ENCODE measurements at places on chromosomes 4 and X.

DNA sequence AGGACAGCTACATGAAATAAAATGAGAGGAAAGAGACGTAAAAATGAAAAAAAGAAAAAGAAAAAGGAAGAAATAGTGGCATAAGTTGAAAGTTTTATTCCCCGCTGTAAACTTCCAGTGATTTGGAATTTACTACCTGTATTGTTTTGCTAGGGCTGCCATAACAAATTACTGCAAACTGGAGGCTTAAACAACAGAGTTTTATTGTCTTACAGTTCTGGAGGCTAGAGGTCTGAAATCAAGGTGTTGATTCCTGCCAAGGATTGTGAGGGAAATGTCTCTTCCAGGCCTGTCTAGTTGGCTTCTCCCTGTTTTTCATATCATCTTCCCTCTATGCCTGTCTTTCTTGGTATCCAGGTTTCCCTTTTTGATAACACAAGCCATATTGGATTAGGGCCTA lies 119.4 kb upstream of the PACRGL start:
- no peak for DNase-seq

GRCh38 chr4:2417765-2418649 lies at the start of gene ZFYVE28:
Gene ZFYVE28, minus strand, starts transcription at chr4:2418645. Its CDS starts 322 bp downstream, at chr4:2418323.
- no peak for DNase-seq

DNA sequence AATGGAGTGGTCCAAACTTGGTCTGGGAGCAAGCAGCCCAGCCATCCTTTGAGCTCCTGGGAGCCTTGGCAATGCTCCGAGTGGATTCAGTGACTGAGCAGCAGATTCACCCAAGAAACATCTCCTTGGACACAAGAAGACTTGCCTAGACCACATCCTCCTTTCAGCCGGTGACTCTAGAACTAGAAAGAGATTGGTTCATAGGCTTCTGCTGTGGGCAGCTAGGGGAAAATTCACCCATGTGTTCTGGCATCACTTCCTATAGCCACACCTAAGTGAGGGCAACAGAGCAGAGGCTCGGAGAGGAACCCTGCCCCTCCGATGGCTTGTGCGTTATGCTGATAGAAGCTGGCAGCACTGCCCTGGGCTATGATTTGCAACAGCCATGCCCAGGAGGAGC lies 16.0 kb downstream of the ZNF275 start:
- DNase-seq, result no peak

DNA sequence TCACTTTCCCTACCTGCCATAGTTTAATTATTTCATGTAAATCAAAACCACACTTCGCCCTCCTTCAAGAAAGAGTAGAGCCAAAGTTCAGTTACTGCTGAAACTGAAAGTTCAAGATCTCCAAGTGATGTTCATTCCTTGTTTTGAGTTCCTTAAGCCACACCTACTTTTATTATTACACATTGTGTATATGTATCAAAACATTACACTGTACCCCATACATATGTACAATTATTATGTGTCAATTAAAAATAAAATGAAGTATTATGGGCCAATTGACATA lies 892.3 kb upstream of the NDST4 start:
- DNase-seq, result no peak

GRCh38 chr4:26308568-26308967 lies 12.2 kb upstream of the RBPJ start:
- no peak for DNase-seq

DNA sequence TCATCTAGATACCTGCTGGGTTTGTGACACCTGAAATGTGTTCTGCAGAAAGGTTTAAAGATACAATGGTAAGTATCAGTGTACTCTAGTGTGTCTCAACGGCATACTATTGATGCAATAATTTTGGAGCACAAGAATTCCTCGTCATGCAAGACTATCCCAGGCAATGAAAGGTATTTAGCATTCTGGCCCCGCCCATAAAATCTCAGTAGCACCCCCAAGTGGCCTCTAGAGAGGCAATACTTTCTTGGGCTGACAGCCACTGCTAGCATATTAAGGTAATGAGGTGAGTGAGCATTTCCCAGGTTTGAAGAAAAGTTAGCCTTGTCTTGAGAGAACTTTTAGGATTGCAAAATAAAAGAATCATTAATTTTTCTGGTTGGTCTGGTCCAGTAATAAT lies 24.0 kb downstream of the TAB3 start:
- DNase-seq, result peak; percentile 25

DNA sequence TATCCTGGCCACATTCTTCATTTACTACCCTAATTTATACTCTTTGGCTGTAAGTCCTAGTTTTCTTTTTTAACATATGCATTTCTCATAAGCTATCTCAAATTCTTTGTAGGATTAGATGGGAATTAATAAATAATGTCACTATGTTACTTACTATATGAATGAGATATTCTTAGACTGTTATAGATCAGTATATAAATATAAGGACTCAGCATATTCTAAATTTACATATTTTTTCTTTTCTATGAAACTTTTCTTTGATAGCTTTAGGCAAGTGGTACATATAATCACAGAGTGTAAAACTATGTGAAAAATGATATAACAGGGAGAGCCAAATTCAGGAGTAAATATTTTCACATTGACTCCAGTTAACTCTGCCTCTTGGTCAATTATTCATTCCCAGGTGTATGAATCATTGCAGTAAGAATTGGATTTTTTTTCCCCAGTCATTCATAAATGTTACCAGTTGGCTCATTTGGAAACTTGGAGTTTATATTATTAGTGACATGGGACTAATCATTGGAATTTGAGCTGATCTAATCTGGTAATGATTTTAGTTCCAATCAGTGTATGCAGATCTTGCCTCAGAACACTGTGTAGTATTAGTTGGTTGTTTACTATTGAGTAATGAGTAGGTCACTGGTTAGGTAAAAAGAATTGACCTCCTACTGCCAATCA lies 25.3 kb downstream of the FHIP1A start:
- no peak for DNase-seq

GRCh38 chr4:80336582-80336981 lies 1.1 kb downstream of the CFAP299 start:
- DNase-seq, result no peak

- DNase-seq, result no peak
Measured at GRCh38 chrX:115332832-115333231, 43.3 kb downstream of the LUZP4 start.

- no peak for DNase-seq
Measured at GRCh38 chrX:8484360-8484949, 19.8 kb downstream of the VCX3B start.

- no peak for DNase-seq
Measured at GRCh38 chr4:125486351-125486750, 171.6 kb downstream of the FAT4 start.

DNA sequence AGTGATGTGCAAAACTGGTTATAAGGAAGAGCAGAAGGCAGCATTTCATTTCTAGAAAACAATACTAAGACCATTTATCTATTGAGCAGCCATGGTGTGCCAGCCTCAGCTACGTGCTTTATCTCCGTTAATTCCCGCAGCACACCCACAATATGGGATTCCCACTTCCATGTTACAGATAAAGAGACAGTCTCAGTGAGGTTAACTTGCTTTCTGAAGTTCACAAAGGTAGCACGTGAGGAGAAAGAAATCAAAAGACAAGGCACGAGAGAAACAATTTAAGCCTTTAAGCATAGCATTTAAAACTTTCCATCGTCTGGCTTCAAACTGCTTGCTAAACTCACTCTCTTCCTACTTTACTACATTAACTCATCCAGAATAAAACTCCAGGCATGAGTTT lies 8.0 kb upstream of the RPL34 start:
- no peak for DNase-seq

All from inflammatory macrophage treated with lipopolysaccharide for 1 hour (primary cell).